ENCODE measurements at places on chromosomes 6 and 20.

- DNase-seq = no peak
These were observed 30.6 kb downstream of the PREP start for GRCh38 chr6:105372142-105372848.

- peak; percentile 84 for DNase-seq
These were observed 146.9 kb downstream of the PHACTR3 start for GRCh38 chr20:59751075-59751711.

- DNase-seq = no peak
These were observed 322.0 kb upstream of the SOX4 start for GRCh38 chr6:21271428-21272155.

- peak; percentile 40 for DNase-seq
These were observed 76.2 kb upstream of the BCLAF1 start for GRCh38 chr6:136365776-136366354.

GRCh38 chr6:16767765-16768476 is 6.7 kb upstream of the ATXN1 start:
- DNase-seq = no peak

- DNase-seq = no peak
These were observed 200.5 kb upstream of the FOXQ1 start for GRCh38 chr6:1111361-1111760.

- DNase-seq = no peak
These were observed 98.0 kb downstream of the EYA2 start for GRCh38 chr20:46992640-46993035.

- no peak for DNase-seq
These were observed 1.0 kb downstream of the MRPS26 start for GRCh38 chr20:3046677-3047462.

- no peak for DNase-seq
These were observed 54.8 kb downstream of the OPN5 start for GRCh38 chr6:47836639-47837038.

GRCh38 chr6:37306624-37307222 is 47.1 kb upstream of the RNF8 start:
- no peak for DNase-seq

- no peak for DNase-seq
These were observed 279.9 kb upstream of the CDYL start for GRCh38 chr6:4496284-4496683.

GRCh38 chr6:79186564-79186963 is 47.9 kb downstream of the HMGN3 start:
- DNase-seq = no peak

- no peak for DNase-seq
These were observed 147.9 kb upstream of the SHLD1 start for GRCh38 chr20:5602346-5602745.

DNA sequence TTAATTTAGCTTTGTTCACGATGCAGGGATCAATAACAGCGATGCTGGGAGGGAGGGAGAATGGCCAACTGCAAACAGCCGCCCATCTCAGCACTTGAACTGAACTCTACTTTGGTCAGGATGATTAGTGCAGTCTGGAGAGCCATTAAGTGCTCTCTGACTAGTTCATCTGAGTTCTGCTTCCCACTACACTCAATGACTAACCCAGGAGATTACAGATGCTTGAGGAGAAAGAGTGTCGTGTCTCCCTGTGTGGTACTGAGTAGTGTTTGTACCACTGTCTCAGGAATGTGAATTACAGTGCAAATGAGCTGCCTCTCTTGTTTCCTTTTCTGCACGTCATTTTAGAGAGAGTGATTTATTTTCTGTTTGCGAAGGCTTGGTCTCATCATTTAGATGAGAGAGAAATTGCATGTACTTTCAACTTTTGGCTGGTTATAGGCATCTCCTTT is 23.5 kb downstream of the CARMIL1 start:
- DNase-seq = peak; percentile 47

DNA sequence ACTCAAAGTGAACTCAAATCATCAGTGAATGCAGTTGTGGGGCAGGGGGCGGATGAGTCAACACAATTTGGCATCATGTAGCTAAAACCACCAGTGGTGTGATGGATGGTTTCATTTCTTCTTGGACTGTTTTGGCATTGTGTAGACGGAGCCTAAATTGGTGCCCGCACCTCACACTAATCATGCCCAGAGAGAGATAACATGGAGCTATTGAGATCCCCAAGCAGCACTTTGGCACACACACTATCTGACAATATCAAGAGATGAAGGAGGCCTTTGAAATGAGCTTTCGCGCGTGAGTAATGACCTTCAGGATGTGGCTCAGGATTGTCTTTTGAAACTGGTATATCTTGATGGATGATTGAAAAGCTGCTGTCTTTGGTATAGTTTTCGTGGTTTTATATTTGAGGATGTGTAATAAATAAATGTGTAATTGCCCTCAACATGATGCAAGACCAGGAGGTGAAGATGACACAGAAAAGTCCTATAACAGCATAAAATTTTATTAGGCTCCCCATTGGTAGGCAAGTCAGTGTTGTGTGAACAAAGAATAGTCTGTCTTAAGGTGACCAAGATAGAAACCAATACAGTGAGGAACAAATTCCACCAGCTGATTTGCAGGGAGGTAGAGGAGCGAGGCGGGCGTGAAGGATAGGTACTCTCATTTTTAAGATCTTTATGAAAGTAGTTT is 174.2 kb downstream of the TSHZ2 start:
- DNase-seq = no peak

- no peak for DNase-seq
These were observed 104.4 kb upstream of the SYNCRIP start for GRCh38 chr6:85747093-85747492.

DNA sequence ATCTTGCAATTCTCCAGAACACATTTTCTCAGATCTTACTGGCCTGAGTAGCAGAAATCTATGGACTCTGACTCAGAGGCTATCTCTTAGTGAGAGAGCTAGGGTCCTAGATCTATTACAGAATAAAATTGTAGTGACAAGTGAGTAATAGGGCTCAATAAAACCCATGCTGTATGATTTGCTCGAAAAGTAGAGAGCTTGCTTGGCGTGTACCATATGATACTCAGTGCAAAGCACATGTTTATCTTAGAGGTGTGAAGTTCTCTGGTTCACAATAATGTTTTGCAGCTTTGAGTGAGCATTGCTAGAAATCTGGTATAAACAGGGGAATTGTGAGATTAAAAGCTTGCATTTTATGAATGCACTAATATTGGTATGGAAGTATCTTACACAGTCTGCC is 87.8 kb upstream of the PRSS16 start:
- no peak for DNase-seq

DNA sequence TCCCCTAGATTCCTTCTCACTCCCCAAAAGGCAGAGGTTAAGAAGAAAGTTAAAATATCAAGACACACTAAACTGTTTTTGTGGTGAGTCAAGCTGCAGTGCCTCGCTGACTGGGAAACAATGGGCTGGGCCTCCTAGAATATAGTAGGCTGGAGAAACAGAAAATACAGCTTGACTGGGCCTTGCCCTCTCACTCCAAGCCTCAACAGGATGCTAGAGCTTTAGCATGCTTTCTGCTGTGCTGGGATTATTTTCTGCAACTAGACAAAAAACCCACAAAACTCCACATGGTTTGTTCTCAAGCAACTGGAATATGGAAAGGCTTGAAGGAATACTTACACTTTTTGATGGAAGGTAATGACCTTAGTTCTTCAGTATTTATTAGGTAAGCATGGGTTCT is 27.9 kb downstream of the FOXO3 start:
- peak; percentile 54 for DNase-seq

DNA sequence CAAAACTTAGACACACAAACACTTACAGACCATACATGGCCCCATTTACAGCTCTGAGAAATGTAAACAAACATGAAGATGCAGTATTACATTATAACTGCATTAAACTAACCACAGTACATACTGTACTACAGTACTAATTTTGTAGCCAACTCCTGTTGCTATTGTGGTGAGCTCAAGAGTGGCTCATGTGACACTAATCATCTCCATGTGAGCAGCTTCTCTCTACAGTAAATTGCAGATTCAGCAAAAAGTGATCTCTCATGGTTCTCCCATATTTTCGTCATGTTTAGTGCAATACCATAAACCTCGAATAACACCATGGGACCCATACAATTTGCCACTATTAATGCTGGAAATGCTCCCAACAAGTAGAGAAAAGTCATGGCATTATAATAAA is 860.4 kb downstream of the EPHA7 start:
- DNase-seq = no peak

DNA sequence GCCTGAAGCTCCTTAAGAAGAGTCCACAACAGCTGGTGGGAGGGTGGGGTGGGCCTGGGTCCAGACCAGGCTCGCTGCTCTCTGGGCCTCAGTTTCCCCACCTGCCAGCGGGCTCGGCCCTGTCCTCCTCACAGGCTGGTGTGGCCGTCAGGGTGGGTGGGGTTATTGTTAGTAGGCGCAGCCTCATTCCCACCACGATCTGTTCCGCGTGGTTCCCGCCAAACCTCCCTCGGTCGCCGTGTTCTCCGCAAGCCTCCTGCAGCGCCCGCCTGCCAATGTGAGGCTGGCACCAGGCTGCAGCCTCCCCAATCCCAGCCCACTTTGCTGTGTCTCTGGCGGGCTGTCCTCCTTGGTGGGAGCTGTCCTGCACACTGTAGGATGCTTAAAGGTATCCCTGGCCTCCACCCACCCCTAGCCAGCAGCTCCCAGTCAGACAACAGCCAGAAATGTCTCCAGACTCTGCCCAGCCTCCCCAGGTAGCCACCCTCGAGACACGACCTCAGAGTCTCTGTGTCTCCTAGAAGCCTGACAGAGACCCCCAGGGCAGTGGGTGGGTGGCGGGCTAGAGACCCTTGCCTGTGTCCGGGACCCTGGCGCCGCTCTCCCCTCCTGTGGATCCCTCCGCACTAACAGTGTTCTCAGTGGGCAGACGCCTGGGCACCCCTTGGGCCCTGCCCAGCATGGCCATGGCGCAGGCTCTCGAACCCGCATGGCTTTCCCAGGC is 15.3 kb downstream of the SLC17A9 start:
- DNase-seq = no peak

- no peak for DNase-seq
These were observed 102.4 kb downstream of the CDH26 start for GRCh38 chr20:60060593-60060992.

- peak; percentile 16 for DNase-seq
These were observed 8.9 kb upstream of the TAAR5 start for GRCh38 chr6:132598473-132598872.

GRCh38 chr20:61436667-61437279 is 184.7 kb downstream of the CDH4 start:
- DNase-seq = no peak

GRCh38 chr6:73642530-73642929 is 11.3 kb downstream of the SLC17A5 start:
- DNase-seq = no peak

DNA sequence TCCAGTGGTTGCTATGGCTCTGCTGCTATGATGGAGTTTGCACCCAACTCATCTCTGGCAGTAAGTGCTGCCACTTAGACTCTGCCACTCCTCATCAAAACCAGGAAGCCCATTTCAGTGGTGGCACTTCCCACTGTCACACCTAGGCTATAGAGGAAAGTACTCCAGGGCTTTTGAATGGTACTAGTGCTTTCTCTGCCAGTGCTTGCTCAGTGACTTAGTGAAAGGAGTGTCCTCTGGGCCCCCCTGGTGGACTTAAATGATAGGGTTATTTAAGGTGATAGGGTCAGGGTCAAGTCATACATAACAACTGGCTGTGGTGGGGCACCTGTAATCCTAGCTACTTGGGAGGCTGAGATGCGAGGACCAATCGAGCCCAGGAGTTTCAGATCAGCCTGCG is 22.8 kb downstream of the FITM2 start:
- DNase-seq = no peak
